EL (cell line): ENCODE measurements at places on chromosomes 12 and 14.

- DNase-seq = no peak
Measured at GRCh38 chr12:127606476-127607015, 660.4 kb upstream of the TMEM132C start.

DNA sequence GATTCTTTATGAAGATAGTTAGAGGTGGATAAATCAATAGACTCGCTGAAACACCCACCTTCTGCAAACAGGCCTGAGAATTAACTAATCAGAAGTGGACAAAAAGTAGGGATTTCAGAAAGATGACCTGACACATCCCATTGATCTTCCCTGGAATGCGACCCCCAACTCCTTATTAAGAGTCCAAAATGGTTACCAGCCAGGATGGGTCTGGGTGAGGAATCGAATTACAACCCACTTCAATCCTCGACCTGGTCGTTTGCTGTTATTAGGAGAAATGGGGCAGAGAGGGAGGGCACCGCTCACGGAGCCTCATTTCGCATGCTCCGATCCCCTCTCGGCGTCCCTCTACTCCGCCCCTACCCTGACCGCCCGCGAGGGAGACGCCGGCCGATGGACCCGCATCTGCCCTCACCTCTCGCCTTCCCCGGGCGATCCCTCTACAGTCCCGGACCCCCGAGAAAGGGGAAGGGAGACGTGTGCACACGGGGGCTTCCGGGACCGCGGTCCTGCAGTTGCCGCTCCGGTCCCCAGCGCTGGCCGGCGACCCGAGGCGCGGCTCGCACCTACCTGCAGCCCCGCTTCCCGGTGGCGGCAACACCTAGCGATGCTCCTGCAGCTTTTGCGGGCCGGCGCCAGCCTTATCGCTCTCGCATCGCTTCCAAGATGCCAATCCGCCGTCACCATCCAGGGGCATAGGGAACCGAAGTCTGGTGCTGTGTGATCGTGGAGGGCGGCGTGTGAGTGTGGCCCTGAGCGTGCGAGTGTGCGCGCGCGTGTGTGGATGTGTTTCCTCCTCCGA, 69.3 kb upstream of the USP15 start:
- no peak for DNase-seq

- no peak for DNase-seq
Measured at GRCh38 chr14:89892953-89893352, 61.6 kb downstream of the EFCAB11 start.

DNA sequence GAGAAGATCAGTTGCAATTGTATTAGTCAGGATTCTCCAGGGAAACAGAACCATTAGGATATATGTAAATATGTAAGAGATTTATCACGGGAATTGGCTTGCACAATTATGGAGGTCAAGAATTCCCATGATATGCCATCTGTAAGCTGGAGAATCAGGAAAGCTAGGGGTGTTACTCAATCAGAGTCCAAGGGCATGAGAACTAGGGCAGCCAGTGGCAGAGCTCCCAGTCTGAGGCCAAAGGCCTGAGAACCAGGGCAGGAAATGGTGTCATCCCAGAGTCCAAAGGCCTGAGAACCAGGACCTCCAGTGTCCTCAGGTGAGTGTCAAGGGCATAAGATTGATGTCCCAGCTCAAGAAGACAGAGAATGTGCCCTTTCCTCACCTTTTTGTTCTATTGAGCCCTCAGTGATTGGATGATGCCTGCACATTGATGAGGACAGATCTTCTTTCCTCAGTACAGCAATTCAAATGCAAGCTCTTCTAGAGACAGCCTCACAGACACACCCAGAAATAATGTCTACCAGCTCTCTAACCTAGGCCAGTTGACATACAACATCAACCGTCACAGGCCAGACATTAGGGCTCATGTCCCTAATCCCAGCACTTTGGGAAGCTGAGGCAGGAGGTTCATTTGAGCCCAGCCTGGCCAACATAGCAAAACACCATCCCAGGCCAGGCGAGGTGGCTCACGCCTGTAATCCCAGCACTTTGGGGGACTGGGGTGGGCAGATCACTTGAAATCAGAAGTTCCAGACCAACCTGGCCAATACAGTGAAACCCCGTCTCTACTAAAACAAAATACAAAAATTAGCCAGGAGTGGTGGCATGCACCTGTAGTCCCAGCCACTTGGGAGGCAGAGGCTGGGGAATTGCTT, 34.9 kb upstream of the ZNF740 start:
- DNase-seq = peak; percentile 36

GRCh38 chr14:88142997-88143396, 138.1 kb downstream of the GPR65 start:
- DNase-seq = no peak

DNA sequence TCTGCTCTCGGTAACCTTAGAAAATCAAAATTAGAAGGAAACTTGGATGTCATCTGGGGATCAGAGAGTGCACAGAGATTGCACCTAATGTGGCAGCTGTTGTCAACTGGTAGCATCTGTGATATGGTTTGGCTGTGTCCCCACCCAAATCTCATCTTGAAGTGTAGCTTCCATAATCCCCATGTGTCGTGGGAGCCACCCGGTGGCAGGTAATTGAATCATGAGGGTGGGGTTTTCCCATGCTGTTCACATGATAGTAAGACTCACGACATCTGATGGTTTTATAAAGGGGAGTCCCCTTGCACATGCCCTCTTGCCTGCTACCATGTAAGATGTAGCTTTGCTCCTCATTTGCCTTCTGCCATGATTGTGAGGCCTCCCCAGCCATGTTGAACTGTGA, 127.7 kb upstream of the SRRM4 start:
- peak; percentile 4 for DNase-seq

DNA sequence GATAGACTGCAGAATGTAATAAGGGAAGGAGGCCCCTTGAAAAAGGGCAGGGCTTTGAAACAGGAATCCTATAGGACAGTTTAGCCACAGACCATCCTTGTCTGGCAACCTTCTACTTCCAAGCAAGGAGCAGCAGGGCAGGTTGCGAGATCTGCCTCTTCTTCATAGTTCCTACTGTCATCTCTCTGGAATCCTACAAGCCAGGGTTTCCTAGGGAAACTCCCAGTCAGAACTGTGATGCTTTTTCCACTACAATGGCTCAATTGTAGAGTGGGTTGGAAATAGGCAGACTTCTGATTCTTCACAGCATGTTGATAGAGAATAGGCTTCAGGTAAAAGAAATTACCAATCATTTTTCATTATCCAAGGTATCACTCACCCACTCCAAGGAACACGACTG, 186.3 kb downstream of the DACT1 start:
- peak; percentile 6 for DNase-seq

GRCh38 chr12:68406134-68406576, 74.0 kb upstream of the MDM1 start:
- peak; percentile 79 for DNase-seq

DNA sequence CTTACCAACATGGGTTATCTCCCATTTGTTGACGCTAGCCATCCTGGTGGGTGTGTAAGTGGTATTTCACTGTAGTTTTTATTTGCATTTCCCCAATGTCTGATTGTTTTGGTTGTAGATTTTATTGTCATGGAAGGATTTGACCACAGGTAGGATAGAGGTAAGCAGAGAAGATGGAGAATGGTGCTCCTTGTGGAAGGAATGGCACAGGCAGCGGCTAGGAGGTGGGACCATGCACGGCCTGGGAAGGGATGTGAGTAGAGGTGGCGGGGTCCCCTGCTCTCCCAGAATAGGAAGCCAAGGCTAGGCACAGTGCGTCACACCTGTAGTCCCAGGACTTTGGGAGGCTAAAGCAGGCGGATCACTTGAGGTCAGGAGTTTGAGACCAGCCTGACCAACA, 41.4 kb downstream of the PHETA1 start:
- no peak for DNase-seq

DNA sequence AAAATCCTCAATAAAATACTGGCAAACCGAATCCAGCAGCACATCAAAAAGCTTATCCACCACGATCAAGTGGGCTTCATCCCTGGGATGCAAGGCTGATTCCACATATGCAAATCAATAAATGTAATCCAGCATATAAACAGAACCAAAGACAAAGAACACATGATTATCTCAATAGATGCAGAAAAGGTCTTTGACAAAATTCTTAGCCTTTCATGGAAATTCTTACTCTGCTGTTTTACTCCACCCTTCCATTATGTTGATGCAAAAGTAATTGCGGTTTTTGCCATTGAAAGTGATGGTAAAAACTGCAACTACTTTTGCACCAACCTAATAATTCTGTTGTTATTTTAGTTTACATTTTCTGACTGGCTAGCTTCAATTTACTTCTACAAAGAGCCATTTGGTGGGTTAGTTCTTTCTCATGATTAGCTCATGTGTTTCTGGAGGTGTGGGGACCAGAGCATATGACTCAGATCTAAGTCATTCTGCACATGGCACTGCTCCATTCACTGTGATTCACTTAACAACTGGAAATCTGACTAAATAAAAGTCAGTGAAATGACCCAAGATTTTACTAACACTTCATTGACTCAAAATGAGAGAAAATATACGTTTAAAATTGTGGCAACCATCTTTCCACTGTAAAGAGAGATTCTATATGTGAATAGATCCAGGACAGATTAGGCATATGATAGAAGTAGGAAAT, 99.9 kb downstream of the TMTC3 start:
- peak; percentile 96 for DNase-seq

GRCh38 chr12:64480148-64480547, 28.2 kb downstream of the TBK1 start:
- DNase-seq = peak; percentile 72

DNA sequence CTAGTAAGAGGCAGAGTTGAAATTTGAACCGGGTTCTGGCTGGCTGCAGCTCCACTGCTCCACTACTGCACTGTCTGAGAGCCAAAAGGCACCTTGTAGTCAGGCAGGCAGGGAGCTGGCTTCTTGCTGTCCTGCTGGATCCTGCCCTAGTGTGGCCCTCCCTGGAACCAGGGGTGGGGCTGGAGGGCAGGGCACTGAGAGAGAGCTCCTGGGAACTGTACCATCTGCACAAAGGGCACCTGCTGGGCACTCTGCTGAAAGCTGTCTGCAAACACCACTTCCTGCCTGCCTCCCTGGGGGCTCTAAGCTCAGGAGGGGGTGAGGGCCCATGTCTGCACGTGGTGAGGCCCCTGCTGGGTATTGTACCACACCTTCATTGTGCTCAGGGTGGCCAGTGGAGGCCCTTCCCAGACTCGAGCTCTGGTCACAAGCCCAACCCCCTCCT, 19.0 kb upstream of the TCL1B start:
- no peak for DNase-seq

GRCh38 chr14:44701563-44702263, 194.6 kb upstream of the FSCB start:
- no peak for DNase-seq
